ENCODE measurements at places on chromosomes 7 and 10.

GRCh38 chr7:143382791-143383641, 1.9 kb downstream of the ZYX start:
- no peak for DNase-seq

GRCh38 chr10:82622479-82622878, 747.5 kb downstream of the NRG3 start:
- DNase-seq, result no peak

GRCh38 chr10:26970667-26971066, 109.9 kb upstream of the ABI1 start:
- DNase-seq, result no peak

- DNase-seq, result no peak
Observed at GRCh38 chr10:17412323-17412722, 42.1 kb downstream of the ST8SIA6 start.

DNA sequence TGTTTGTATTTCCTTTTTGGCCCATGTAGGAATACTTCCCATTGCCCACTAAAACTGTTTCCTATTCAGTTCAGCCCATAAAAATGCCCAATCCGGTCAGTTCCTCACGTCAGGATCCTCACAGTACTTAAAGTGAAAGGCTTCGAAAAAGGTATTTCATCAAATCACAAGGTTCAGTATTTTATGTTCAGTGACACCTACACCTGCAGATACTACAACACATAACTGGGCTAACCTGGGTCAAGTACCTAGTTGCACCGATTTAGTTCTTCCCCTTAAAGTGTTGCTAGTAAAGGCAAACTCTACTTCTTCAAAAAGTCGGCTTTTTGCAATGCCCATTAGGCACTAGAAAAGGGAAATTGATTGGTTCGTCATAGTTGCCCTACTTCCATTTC, 1.1 kb downstream of the SNX13 start:
- DNase-seq, result peak; percentile 17

DNA sequence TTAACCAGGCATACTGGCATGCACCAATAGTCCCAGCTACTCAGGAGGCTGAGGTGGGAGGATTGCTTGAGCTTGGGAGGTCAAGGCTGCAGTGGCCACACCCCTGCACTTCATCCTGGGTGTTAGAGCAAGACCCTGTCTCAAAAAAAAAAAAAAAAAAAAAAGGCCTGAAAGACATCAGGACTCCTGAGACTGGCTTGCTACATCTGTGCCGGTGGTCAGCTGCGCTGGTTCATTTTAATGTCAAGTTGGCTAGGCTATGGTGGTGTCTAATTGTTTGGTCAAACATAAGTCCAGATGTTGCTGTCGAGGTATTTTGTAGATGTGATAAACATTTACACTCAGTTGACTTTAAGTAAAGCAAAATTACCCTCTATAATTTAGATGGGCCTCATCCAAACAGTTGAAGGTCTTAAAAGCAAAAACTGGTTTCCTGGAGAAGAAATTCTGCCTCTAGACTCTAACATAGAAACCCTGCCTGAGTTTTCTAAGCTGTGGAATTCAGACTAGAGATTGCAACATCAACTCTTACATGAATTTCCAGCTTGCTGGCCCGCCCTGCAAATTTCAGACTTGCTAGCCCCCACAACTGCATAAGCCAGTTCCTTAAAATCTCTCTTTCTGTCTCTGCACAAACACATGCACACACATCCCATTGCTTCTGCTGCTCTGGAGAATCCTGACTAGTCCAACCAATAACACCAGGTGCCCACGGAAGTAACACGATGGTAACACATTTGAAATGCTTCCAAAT, 18.2 kb downstream of the MYOF start:
- DNase-seq, result peak; percentile 83

DNA sequence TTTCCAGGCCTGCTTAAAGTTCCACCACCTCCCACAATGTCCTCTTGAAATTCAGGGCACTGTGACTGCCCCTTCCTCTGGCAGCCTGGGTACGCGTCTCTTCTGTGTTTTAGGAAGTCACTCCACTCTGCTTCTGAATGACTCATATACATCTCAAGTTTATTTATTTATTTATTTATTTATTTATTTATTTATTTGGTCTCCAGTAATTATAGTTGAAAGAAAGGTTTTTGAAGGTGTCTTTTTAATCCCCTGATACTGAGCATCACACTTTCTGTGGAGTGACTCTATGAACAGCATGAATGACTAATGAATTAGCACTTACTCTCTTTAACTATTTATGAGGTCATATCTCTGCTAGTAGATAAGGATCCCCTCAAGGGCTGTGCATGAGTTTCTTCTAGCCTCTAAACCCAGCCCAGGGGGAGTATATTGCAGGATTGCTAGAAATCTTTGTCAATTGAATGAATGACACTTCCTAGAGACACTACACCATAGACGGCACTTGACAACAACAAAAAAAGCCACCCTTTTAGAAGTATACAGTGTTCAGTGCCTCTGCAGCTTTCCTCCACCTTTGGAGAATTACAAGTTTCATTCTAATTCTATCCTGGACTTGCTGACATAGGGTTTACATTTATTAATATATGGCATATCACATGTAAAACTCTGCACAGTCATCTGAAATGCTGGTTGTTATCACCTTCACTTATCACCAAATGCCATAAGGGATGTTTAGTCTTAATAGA, 2.1 kb downstream of the MACC1 start:
- no peak for DNase-seq

DNA sequence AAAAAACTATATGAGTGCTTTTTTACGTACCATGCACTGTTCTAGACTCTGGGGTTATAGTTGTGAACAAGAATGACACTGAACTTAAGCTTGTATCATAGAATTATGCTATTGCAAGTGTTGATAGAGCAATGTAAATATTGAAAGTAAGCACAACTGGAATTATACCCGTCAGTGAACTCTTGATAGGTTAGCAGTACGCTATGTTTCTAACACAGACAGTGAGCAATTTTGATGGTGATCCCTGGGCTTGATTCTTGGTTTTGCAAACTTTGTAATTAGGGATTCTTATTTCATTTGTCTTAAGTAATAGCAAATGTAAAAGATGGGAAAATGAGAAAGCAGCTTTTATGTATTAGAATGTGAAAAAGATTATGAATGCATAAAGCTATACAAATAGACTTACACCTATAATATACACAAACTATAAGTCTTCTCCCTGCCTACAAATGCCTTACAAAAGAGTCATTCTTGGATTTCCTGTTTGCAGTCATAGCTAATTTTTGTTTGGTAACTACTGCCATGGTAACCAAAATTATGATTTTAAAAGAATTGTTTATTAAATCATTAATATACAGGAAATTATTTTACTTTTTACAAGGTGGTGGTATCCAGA, 6.7 kb downstream of the TES start:
- peak; percentile 58 for DNase-seq

GRCh38 chr10:58952747-58953466, 223.5 kb upstream of the PHYHIPL start:
- DNase-seq, result peak; percentile 62

DNA sequence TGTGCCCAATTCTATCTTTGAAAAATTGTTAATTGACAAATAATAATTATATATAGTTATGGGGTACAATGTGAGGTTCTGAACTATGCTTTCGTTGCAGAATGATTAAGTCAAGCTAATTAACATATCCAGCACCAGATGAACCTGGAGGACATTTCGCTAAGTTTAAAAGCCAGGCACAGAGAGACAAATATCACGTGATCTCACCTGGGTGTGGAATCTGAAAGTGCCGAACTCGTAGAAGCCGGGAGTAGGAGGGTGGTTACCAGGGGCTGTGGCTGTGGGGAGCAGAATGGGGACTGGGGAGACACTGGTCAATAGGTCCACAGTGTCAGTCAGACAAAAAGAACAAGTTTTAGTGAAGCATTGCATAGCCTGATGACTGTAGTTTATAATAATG, 332.9 kb upstream of the SHH start:
- no peak for DNase-seq

All from fibroblast of skin of right quadriceps (primary cell).